ENCODE measurements at places on chromosomes 16 and 17.

- DNase-seq = no peak
Observed at GRCh38 chr16:66588981-66589713, 9.9 kb downstream of the CMTM2 start.

GRCh38 chr16:67644038-67644437 is 906 bp upstream of the CARMIL2 start:
- no peak for DNase-seq

- no peak for DNase-seq
Observed at GRCh38 chr17:69908626-69909368, 166.2 kb upstream of the KCNJ16 start.

- no peak for DNase-seq
Observed at GRCh38 chr16:81357711-81358260, 43.0 kb downstream of the GAN start.

DNA sequence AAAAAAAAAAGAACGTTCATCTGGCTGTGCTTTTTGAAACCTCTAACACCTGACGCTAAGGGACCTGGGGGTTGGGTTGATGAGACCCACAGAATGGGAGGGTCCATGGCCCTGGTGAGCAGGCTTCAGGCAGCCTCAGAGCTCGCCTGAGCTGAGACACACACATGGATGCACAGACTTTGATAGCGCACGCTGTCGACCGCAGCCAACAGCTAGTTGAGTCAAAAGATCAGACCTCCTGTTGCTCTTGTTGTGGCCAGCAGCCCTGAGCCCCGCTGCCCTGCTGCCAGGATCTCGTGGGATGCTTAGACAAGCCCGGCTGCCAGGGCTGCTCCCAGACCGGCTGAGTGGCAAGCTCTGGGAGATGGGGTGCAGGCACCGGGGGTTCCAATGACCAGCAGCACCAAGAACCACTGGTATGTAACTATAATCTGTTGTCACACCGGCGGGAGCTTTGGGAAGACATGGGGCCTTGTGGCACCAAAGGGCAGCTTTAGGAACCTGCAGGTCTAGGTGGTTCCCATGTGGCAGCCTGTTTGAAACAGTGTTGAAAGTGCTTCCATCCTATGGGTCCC is 20.0 kb upstream of the MEAK7 start:
- no peak for DNase-seq

- no peak for DNase-seq
Observed at GRCh38 chr17:16371742-16372141, 9.1 kb upstream of the UBB start.

GRCh38 chr16:87384162-87384874 is 742 bp upstream of the FBXO31 start:
- DNase-seq = peak; percentile 69

DNA sequence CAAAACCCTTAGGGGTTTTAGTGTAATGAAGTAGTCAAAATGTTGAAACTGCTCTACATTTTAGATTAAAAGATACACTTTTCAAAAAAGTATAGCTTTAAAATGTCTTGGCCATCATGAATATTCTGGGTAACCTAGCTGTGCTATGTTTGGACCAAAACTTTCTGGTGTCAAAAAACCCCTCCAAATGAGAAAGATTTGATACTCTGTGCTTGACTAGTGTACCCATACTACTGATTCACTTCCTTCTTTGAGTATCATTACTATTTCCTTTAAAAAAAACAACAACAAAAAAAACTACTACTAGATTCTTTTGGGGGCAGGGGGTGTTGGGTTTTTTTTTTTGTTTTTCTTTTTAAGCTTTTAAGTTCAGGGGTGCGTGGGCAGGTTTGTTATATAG is 37.3 kb downstream of the PTRH2 start:
- DNase-seq = no peak

- DNase-seq = no peak
Observed at GRCh38 chr17:77286641-77287431, 146.1 kb downstream of the SEC14L1 start.

DNA sequence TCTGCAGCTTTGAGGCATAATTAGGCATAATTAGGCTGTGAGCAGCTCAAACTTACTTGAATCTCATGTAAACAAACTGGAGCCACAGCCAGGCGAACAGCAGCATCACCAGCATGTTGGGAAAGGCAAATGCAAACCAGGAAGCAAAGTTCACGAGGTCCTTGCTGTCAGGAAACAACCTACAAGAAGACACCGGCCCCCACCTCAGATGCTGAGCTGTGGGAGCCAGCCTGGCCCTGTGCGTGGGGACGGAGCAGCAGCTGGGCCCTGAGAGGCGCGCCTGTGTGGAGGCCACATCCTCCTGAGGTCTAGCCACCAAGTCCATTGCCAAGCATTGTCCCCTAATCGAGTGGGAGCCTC is 12.2 kb downstream of the SLC13A5 start:
- DNase-seq = no peak

GRCh38 chr16:75233611-75233938 is 14.8 kb downstream of the CTRB1 start:
- no peak for DNase-seq

- no peak for DNase-seq
Observed at GRCh38 chr17:57687642-57688041, 57.5 kb downstream of the CCDC182 start.

- no peak for DNase-seq
Observed at GRCh38 chr17:78960928-78961327, 18.8 kb downstream of the LGALS3BP start.

- no peak for DNase-seq
Observed at GRCh38 chr17:20114466-20114865, 105.3 kb downstream of the SPECC1 start.

- DNase-seq = no peak
Observed at GRCh38 chr17:80750263-80750662, 205.6 kb downstream of the RPTOR start.

DNA sequence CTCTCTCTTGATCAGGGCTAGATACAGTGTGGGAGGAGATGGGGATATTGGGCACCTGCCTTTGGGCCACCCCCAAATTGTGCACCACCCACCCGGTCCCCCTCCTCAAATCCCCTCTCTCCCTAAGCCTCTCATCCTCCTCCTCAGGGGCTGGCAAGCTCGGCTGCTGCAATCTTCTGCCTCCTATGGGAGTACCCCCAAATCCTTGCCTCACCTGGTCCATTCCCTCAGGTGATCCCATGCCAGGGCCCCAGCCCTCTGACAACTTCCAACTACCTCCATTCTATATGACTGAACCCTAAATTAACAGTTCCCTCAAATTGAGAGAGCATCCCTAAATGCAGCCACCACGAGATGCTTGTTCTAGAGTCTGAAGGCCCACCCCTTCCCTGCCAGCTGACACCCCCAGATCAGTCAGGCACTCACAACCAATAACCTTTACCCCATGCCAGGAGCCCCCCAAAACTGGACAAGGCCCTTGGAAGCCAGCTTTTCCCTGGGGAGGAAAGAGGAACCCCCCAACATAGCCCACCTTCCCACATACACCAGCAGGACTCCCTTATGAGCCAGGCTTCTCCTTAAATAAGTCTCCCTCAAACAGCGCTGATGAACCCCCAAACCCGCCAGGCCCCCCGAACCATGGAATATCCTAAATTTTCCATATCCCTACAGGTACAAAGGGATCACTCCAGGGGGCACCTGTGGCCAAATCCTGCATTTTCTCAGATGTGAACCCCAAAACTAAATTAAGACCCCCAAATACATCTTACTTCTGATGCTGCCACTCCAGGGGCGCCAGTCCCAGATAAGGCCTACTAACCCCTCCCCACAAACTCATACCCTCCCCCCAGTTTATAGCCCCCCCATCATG is 3.2 kb downstream of the DLG4 start:
- DNase-seq = no peak

- no peak for DNase-seq
Observed at GRCh38 chr17:44915862-44916780, 821 bp upstream of the GFAP start.

DNA sequence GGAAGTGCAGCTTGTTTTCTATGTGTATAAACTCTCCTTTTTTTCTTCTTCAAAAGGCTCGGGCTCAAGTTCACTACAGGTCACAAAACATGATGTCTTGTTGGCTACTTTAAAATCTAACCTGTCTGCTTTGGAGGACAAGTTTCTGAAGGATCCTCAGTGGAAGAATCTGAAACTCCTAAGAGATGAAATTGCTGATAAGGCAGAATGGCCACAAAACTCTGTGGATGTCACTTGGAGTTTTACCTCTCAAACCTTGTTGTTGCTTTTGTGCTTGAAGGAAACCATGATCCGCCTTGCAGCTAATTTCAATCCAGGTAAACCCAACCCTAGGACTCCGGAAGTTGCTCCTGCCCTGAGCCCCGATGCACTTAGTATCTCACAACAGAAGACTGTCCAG is 16.5 kb downstream of the TANGO6 start:
- no peak for DNase-seq

- no peak for DNase-seq
Observed at GRCh38 chr16:31331807-31332301, 23.1 kb upstream of the ITGAX start.

GRCh38 chr16:80263181-80263823 is 277.5 kb upstream of the DYNLRB2 start:
- no peak for DNase-seq

DNA sequence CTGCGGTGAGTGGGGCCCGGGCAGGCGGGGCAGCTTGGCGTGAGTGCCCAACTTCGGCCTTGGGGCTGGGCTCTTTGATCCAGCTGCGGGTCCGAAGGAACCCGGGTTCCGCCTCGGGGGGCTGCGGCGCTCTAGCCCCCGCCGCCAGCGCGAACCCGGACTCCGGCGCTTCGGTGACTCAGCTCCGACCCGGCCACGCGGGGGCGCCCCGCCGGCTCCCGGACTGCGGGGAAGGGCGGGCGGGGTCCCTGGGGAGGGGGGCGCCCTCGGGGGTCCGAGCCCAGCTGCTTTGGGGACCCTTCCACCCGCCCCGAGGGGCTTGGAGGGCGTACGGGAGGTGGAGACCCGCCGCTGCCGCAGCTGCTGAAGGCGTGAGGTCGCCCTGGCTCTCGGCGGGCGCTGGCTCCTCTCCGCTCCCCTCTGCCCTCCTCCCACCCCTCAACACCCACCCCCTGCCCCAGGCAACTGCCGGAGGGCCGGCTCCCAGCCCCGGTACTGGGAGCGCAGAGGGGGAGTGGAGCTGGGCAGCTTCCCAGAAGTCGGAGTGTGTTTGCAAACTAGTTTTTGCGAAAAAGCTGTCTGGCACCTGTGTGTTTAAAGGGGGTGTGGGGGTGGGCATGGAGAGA is 516 bp downstream of the CPNE2 start:
- DNase-seq = no peak

GRCh38 chr16:67528870-67529581 is 397 bp downstream of the RIPOR1 start:
- DNase-seq = no peak

DNA sequence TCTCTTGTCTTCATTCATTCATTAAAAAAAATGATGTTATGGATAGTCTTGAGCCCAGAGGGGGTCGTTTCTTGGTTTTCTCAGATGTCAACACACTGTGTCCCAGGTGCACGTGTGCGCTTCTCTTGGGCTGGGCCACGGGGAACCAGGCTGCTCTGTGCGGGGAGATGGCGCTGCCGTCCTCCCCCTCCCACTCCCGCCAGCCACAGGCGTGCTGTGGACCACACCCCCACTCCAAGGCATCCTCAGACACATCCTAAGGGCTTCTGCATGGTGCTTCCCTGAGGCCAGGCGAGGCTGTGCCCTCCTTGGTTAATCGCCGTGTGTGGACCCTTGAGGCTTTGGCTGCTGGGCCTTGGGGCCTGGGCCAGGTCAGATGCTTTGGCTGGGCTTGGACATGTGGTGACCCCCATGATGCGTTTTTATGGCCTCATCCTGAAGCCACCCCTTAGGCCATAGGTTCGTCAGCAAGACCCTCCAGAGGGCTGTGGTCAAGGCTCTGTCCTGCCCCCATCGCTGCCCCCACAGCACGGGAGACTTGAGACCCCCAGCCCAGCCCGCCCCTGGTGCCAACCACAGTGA is 245.7 kb upstream of the CIBAR2 start:
- DNase-seq = no peak

GRCh38 chr16:23107117-23107516 is 42.1 kb downstream of the USP31 start:
- no peak for DNase-seq

DNA sequence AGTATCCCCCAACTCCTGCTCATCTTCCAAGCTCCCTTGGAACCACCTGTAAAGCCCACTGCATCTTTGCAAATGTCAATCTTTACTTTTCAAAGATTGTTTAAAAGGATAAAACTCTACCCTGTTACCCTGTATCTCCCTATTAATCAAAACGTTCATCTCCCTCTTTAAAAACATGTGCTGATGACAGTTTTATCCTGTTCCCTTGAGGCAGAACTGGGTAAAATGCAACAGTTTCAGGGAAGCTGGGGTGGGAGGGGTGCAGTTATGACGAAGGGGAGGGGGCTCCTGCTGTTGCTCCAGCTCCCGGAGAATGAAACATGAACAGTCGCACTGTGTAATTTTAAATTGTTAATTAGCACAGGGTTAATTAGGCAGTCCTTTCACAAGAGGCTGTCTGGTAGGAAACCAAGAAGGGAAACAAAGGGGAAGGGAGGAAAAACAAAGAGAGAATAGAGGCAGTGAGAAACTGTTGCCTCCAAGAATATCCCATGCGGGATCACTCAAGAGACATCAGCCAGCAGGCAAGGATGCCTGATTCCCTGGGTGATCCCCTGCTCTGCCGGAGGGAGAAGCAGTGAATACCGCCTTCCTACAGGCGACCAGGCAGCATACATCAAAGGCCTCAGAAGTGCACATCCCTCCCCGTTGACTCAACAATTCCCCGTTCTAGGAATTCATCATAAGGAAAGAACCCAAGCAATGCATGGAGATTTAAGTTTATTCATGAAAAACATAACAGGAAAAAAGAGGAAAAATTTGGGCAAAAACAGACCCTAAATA is 84.2 kb downstream of the ZFHX3 start:
- DNase-seq = no peak

DNA sequence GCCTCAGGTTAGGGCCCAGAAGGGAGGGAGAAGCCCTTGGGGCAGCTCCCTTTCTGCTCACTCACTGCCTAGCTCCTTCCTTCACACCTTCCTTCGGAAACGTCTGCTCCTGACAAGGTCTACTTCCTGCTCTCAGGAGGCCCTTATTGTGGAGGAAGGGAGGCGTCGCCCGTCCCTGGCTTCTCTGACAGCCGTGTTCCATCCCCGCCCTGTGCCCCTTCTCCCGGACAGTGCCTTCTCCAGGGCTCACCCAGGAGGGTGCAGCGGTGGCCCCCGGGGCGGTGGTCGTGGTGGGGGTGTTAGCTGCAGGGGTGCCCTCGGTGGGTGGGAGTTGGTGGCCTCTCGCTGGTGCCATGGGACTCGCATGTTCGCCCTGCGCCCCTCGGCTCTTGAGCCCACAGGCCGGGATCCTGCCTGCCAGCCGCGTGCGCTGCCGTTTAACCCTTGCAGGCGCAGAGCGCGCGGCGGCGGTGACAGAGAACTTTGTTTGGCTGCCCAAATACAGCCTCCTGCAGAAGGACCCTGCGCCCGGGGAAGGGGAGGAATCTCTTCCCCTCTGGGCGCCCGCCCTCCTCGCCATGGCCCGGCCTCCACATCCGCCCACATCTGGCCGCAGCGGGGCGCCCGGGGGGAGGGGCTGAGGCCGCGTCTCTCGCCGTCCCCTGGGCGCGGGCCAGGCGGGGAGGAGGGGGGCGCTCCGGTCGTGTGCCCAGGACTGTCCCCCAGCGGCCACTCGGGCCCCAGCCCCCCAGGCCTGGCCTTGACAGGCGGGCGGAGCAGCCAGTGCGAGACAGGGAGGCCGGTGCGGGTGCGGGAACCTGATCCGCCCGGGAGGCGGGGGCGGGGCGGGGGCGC is 231.9 kb downstream of the SEC14L1 start:
- DNase-seq = no peak

GRCh38 chr16:85639529-85640253 is 26.6 kb downstream of the GSE1 start:
- DNase-seq = peak; percentile 42

- no peak for DNase-seq
Observed at GRCh38 chr16:75029854-75030253, 31.0 kb downstream of the ZNRF1 start.

All from caudate nucleus (tissue), 63 donors.